AG10803 (cell line): ENCODE measurements at places on chromosomes 16 and 17.

GRCh38 chr17:62008294-62008693 lies 56.8 kb downstream of the MED13 start:
- no peak for DNase-seq

GRCh38 chr17:6464446-6465041 lies 20.3 kb downstream of the PIMREG start:
- no peak for DNase-seq

- DNase-seq, result peak; percentile 82
Observed at GRCh38 chr17:50269477-50270434, 4.5 kb upstream of the TMEM92 start.

- no peak for DNase-seq
Observed at GRCh38 chr17:20281860-20282259, 185.5 kb downstream of the LGALS9B start.

GRCh38 chr16:489606-490005 lies 37.9 kb upstream of the CAPN15 start:
- DNase-seq, result no peak

DNA sequence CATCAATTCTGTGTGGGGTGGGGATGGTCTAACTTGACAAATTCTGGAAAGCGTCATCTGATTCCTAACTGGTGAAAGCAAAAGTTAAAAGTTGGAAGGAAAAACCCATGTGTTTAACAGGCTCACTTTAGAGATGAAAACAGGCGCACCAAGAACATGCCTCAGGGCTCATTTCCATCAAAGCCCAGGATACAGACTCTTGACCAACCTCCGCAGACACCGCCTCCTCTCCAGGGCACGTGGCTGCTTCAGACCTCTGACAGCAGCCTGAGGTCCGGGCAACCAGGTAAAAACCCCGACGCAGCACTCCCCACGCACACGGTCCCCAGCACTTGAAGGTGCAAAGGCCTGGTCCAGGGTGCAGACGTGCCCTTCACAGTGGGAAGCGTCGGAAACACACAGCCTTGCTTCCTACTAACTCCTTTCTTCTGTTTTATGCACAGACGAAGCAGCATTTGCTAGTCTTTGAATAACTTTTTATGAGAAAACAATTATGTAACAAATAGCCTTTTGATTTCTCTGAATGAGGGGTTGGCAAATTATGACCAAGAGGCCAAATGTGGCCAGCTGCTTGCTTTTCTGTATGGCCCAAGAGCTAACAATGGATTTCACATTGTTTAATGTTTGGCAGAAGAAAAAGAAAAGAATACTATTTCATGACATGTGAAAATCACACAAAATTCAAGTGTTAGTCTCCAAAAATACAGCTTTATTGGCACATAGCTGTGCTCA lies 44.2 kb upstream of the TRAP1 start:
- no peak for DNase-seq

DNA sequence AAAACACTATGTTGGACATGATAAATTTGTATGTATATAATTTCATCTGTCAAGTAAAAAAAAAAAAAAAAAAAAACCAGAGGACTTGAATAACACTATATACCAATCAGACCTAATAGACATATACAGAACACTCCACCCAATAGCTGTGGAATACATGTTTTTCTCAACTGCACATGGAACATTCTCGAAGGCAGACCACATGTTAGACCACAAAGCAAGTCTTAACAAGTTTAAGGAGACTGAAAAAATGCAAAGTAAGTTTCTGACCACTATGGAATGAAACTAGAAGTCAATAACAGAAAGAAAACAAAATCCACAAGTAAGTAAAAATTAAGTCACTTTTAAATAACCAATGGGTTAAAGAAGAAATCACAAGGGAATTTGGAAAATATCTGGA lies 8.4 kb upstream of the CNTNAP4 start:
- no peak for DNase-seq

GRCh38 chr17:69672924-69673323 lies 258.4 kb downstream of the MAP2K6 start:
- peak; percentile 73 for DNase-seq

DNA sequence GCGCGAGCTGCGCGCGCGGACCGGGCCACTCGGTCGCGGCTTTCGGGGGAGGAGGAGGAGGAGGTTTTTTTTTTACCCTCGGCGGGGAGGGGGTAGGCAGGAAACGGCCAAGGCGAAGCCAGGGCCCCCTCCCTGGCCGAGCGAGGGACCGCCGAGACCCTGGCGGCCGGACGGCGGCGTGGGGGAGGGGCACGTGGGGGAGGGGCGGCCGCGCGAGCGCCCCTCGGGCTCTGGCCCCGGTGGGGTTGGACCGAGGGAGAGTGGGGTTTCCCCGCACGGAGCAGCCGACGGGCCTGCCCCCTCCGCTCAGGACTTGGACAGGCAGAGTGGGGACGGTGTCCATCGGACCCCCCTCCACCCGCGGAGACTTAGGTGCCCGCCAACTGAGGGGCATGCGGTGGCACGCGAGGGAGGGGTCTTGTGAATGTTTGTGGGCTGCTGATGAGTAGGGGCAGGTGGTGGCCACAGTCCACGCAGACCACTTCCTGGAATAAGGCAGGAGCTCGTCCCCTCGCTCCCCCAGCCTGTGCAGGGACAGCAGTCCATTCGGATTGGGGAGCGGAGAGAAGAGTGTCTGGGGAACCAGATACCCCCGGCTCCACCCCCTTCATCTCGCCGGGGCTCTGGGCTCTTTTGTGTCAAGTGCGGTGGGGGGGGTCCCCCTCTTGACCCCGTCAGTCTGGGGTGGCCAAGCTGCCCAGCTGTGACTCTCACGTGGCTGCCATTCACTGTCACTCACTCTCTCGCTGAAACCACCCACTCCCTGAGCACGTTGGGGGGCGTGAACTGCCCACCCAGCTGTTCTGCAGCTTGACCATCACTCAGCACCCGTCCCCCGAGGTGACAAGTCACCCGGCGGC lies 3.0 kb upstream of the CHD3 start:
- no peak for DNase-seq

- DNase-seq, result no peak
Observed at GRCh38 chr16:3152027-3152276, 17.1 kb downstream of the ZNF213 start.

DNA sequence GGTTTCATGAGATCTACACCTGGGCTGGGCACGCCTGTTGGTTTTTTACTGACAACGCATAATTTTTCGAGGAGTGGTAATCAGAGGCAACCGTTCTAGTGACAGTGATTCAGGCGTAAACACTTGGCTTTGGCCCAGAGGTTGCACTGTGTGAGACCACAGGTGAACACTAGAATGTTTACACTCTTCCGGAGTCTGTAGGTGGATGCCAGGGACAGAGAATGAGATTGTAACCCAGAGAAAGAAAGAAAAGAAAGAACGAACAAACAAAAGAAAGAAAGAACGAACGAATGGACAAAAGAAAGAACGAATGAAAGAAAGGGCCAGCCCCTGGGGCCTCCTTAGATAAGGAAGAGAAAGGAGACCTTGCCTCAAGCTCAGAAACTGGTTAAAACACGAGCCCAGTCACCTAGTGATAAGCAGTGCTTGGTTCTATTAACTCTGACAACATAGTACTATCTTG lies 113.2 kb downstream of the PRKCB start:
- no peak for DNase-seq

DNA sequence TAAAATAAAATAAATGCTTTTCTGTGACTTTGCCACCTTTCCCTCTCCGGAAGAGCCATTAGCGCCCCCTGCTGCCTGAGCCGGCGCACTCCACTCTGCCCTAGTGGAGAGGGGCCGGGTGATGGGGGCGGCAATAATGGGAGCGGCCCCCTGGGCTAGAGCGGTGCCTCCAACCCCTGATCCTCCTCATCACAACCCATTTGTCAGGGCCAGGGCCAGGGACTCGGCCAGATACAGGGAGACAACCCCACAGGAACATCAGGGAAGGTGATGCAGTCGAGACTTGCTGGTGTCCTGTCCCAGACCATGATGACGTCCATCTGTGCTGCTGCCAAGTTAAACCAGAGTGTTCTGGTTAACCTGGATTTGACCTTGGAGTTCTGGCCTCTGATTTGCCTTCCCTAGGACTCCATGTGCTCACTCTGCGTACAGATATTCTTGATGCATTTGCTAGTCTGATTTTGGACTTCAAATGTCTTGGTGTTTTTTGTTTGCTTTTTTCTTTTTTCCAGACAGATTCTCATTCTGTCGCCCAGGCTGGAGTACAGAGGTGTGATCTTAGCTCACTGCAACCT lies 46.1 kb upstream of the BPTF start:
- DNase-seq, result peak; percentile 47

DNA sequence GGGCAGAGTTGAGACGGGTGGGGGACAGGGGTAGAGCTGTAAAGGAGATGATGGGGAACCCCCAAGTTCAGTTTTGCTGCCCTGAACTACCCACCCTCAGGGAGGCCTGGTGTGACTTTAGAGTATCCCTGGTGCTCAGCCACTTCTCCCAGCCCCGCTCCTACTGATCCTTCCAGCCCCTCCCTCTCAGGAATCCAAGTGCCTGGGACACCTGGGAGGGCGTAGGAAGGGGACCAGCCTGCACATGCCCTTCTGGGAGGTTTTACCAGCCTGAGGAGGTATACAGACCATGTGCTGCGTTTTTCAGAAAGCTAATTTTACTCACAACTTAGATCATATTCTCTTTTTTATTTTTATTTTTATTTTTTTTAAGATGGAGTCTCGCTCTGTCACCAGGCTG lies 4.1 kb downstream of the ST6GALNAC2 start:
- DNase-seq, result no peak

DNA sequence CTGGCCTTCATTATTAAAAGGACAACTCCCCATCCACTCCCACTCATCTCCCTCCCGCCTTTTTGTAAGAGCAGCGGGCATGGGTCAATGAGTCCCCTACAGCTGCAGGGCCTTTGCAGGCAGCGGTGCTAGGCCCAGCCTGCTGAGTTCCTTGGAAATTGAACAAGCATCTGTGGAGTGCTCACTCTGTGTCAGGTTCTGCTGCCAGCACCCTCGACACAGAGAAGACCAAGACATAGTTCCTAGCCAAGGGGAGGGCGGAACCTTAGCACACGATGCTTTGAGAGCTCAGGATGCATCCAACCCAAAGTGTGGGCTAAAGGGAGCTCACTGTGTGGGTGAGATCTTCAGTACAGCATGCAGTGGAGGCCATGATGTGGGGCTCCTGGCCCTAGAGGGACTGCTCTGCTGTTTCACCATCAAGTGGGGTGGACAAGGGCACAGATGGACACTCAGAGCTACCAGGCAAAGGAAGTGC lies 27.6 kb downstream of the RMI2 start:
- no peak for DNase-seq

- peak; percentile 72 for DNase-seq
Observed at GRCh38 chr17:80035937-80036714, at the start of gene CCDC40. Gene CCDC40, plus strand, starts transcription at chr17:80036642. Its CDS starts 21 bp downstream, at chr17:80036663.

DNA sequence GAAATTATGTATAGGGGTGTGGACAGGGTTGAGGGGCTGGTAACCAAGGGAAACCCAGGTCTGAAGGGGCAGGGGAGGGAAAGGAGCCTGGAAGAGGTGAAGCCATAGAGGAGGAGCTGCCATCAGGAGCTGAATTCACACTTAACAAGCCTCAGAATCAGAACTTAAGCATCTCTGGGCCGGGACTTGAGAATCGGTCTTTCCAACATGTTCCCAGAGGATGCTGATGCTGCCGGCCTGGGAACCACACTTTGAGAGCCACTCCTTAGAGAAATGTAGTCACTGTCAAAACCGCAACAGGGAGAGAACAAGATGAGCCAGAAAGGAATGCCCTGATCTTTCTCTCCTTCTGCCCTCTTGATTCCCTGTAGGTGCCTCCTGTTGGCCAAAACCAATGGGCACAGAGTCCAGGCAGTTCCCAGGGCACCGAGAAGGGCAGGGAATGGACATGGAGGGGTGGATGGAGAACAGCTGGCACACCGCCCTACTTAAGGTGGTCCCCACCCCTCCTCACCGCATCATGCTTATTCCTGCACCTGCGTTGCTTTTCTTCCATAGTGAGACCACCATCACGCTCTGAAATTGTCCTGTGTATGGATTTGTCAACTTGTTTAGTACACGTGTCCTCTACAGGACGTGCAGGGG lies 88.5 kb downstream of the GSG1L start:
- no peak for DNase-seq

DNA sequence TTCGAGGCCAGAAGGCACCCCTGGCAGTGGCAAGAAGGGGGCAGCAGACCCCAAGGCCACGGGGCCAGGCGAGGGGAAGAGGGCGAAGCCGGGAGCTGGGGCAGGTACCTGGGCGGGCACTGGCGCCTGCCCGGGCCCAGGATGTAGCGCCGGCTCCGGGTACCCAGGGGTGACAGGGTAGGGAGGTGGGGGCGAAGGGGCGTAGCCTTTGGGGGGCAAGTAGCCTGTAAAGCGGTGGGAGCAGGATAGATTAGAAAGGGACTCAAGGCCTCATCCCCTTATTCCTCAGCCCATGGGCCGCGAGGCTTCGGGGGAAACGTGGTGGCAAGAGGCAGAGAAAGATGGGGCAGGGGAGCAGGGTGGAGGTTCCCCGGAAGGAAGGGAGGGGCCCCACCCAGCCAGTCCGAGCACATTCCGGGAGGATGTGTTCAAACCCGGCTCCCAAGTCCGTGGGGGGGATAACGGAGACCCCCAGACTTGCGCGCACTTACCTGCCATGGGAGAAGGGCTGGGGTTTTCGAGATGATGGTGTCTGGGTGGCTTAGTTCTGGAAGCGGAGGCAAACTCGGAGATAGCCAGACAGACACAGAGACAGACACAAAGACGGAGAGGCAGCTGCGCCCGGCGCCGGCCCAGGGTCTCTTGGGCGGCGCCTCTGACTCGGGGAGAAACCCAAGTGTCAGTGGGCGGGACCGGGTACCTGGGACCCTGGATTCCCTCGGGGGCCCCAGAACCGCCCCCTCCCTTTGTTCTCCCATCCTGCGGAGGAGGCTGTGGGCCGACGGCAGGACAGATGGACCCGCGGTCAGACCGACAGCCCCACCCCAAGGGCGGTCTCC lies 493 bp downstream of the PLSCR3 start:
- DNase-seq, result no peak

- peak; percentile 55 for DNase-seq
Observed at GRCh38 chr17:50056961-50057330, 1.0 kb downstream of the ITGA3 start.

DNA sequence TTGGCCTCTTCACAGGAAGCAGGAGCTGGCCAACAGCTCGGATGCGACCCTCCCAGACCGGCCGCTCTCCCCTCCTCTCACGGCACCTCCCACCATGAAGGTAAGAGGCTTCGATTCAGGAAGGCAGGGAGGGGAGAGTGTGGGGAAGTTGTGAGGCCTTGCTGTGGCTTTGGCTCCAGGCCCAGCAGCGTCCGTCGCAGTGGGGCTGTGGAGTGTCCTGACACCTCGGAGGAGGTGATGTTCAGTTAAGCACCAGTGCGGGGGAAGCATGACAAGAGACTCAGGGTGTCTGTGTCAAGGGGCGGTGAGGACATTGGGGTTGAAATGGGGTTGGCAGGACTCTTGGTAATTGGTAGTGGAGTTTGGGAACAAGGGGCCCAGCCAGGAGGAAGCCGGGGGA lies 109.0 kb downstream of the RAP1GAP2 start:
- DNase-seq, result no peak

- peak; percentile 12 for DNase-seq
Observed at GRCh38 chr17:31525801-31526549, 134.5 kb downstream of the RAB11FIP4 start.

DNA sequence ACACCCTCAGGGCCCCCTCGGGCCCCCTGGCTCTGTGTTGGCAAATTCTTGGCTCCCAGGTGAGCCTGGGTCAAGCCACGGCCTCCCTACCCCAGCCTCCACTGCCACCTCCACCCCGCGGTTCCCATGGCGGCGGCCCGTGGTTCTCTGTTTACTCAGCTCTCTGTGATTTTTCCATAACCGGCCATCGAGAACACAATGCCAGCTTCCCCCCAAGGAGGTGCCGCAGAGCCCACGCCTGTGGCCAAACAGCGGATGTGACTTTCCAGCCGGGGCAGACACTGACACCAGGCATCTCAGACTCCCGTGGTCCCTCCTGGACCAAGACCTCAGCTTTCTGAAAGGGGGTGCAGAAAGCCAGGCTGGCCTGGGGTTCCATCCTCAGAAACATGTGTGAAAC lies 21.6 kb upstream of the ATP2A3 start:
- no peak for DNase-seq

GRCh38 chr16:122361-122760 lies 16.1 kb downstream of the NPRL3 start:
- DNase-seq, result no peak
